ENCODE measurements at places on chromosomes 13 and 19.

DNA sequence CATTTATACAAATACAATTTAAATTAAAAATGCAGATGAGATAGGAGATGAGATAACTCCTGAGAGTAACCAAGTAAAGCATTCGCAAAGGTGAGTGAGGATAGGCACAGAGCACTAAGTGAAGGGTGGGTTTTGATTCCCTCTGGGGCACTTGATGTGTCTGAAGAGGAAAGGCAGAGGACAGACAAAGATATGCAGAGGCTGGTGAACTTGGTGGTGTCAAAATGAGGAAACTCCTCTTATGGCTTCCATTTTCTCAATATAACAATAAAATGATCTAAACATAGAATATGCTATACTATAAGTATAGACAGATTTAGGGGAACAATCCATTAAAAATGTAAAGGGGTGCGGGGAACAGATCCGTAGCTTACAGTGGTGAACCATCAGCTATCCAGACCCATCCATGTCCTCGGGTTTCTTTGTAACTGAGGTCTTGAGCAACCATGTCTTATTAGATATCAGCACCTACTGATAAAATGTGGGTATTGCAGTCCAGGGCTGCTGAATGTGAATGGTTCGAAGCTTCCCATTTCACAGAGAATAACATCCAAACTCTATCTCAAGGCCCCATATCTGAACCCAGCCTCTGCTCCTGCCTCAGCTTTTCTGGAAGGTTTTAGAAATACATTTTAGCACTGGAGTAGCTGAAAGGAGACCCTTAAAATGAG is 73.9 kb upstream of the SLC10A2 start:
- no peak for DNase-seq

DNA sequence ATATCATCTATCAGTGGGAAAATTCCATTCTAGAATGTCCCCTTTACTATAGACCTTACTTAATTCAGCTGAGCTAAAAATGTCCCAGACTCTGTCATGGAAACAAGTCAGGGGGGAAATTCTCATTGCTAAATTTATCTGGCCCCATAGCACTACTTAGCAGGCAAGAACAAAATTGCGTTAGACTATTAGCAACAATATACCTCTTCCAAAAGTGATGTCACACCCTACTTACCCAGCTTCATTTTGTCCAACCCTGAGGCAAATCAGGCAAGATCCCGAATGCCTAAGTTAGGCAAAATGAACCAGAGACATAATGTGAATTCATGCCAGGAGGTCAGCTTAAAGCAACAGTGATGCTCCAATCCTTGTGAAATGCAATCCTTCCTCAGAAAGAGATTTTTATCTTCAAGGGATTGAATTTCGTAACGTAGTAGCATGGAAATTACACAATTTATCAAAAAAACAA is 93.7 kb downstream of the FRY start:
- DNase-seq = no peak

GRCh38 chr19:16671652-16672274 is 10.8 kb downstream of the TMEM38A start:
- no peak for DNase-seq

DNA sequence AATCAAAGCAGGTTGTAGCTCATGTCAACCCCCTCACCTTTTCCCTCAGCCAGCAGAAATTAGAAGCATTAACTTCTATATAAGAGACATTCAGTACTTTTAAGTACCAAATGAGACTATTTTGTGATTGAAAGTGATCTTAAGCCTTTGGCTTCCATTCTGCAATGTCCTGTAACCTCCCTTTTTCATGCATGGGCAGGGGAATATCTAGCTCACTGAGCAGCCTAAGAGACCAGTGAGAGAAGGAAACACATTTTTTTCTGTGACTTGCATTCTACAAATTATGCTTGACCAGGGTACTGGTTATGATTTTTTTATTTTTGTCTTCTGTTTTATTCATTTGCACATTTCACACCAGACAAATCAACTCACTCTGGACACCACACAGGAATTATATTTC is 369.6 kb downstream of the KCTD12 start:
- no peak for DNase-seq

- no peak for DNase-seq
These were observed 9.9 kb downstream of the PTH2 start for GRCh38 chr19:49413348-49413747.

DNA sequence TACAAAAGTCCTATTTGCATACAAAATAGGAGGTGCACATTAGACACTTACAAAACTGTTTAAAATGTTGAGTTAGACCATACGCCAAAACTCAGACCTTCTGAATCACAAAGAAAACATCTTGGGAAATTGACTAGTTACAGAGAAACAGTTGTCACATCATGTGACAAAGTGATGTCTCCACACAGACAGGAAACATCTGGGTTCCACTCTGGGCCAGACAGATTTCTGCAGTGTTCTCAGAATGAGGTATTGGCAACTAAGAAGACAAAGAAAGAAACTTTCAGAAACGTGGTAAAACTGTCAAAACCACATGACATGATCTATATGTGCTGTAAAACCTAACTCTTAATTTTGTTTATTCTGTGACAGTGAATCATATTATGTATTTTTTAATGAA is 6.7 kb downstream of the ZNF793 start:
- no peak for DNase-seq

DNA sequence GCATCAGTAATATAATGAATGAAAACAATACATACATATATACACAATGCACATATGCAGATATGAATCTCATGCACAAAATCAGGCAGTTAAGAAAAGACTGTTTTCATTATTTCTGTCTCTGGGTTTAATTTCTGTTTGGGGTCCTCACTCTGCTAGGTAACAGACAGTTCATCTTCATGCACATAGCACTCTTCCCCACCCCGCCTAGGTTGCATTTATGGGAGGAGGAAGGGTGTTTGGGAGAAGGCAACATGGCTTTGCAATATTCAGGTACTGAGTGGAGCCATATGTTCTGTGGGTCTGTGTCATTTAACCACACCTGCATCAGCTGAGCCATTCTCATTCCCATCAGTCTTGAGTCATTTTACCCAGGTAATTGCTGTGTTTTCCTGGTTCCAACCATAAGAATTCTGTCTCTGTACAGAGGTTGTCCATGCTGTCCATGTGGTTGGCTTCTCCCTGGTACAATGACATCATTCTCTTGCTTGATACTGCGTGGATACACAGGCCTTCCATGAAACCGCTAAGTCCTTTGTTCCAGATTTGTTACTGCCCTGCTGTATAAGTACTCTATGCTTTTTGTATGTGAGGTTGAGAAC is 45.3 kb downstream of the RFC3 start:
- no peak for DNase-seq

DNA sequence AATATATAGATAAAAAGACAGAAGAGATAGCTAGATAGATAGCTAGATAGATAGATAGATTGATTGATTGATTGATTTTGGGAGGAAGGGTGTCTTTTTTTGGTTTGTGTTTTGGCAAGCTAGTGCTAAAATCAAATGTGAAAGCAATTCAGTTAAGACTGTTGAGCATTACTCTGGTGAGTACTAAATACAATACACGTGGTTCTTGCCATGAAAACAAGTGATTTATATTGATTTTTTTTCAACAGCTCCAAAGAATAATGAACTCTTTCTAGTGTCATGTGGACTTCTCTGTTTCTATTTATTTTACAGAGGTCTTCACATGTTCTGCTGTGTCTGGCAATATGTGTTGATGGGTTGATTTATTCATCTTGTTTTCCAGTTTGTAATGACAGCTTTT is 172.0 kb downstream of the POU4F1 start:
- no peak for DNase-seq

- DNase-seq = no peak
These were observed 200.9 kb upstream of the TMTC4 start for GRCh38 chr13:100875392-100876043.

- peak; percentile 87 for DNase-seq
These were observed 16.0 kb upstream of the ERCC1 start for GRCh38 chr19:45439569-45440258.

DNA sequence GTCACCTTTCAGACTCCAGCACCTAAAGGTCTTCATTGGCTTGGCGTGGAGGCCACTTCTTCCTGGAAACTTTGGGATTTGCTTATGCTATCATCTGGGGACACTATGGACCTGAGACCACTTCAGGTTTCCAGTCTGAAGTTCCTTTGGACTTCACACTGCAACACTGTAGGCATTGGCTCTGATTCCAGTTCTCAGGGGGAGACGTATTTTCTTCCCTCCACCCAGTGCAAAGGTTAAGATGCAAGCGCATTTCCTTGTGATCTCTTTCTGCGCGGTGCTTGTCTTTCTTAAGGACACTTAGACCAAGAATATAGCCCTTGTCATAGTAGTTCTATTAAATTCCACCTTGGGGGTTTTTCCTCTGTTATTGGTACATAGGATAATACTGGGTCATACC is 299.8 kb downstream of the TSHZ3 start:
- DNase-seq = no peak
